NCI-H187 treated with DMSO at 0.1 percent for 48 hours (cell line): ENCODE measurements at places on chromosomes 1 and 21.

DNA sequence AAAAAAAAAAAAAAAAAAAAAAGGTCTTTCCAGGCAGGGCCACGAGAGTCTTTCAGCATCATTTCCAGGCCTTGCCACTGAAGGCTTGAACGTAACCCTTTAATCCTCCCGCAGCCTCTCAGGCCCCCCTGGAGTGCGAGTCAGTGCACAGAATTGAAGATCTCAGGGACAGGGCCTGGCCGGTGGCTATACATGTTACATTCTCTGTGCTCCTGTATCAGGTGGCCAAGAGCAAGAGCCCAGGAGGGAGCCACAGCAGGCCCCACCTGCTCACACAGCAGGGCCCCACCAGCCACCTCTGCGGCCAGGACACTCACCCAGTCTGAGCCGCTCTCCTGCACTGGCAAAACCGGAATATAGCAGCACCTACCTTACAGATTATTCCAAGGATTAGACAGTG lies 34.1 kb upstream of the SLC25A33 start:
- no peak for DNase-seq

GRCh38 chr1:174912264-174912663 lies 87.5 kb upstream of the CACYBP start:
- DNase-seq: no peak

GRCh38 chr1:196723325-196724185 lies 51.1 kb upstream of the CFHR3 start:
- peak; percentile 58 for DNase-seq

DNA sequence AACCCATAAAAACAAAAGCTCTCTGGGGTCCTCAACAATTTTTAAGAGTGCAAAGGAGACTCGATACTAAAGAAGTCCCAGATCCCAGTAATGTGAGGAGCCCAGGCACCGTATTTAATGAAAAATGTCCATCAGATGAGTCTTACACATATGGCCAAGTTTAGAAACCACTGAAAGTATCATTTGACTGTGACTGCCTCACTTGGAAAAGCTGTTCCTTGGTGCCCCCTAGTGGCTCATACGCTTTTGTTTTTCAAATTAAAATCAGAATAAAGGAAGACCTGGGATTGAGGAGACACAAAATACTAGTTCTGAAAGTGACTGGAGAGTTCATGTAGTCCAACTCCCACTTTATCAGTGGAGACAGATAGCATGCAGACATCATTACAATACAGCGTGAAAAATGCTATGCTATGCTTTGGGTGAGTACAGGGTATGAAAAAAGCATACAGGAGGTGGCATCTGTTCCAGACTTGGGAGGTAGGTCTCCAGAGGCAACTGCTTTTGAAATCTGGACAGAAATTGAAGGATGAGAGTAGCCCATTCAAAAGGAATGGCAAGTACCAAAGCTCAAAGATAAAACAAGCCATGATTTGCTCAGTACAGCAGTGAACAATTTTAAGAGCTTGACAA lies 33.8 kb downstream of the GDAP2 start:
- peak; percentile 40 for DNase-seq

GRCh38 chr21:32990666-32991065 lies 35.1 kb upstream of the OLIG2 start:
- no peak for DNase-seq

DNA sequence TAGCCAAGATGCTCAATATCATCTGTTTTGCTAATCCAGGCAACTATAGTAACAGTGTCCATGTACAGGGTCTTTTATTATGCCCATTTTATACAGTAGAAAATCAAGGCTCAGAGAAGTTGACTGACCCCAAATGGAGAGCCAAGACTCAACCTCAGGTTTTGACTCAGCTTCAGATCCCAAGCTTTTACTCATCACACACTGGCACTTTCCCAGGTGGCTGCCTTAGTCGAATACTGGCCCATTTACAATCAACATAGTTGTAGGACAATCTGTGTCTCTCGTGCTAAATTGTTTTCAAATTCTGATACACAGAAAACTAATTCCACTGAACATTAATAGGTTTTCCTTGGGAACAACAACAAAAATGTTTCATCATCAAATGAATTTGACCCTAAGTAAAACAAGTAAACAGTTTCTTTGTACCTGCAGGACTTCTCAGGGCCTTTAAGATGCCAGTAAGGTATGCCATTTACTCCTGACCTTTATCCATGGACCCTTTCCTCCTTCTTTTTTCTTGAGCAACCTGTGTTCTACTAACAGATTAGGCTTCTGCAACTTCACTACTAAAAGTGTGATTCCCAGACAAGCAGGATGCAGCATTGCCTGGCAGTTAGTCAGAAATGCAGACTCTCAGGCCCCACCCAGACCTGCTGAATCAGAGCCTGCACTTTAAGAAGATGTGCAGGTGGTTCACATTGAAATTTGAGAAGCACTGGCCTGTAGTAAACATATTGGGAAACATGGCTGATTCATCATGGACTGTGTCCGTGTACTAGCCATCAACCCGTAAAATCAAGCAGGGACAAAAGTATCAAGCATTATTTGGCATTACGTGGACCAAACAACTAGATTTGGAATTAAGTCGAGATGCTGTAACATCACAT lies 128.8 kb downstream of the RRAGC start:
- DNase-seq: no peak

DNA sequence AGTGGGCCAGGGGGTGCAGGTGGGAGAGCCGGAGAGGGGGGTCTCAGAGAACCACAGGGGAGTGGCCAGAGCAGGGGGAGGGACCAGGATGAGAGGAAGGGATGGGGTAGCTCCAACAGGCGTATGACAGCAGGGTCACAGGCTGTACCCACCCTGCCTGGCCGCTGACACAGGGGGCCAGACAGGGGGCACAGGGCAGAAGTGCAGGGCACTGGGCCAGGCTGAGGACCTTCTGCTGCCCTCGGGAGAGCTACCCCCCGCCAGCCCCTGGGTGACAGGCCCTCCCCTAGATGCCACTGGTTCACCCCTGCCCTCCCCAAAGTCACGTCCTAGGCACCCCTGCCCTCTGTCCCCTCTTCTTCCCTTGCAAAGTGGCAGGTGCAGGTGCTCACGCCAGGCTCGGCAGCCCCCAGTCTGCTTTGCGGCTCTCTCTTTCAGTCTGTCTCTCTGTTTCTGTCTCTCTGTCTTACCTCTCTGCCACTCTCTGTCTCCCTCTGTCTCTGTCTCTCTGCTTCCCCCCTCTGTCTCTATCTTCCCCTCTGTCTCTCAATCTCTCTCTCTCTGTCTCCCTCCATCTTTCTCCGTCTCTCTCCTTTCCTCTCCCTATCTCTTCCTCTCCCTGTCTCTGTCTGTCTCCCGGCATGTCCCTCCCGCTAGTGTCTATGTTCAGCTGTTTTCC lies 48.5 kb downstream of the WNT9A start:
- no peak for DNase-seq

DNA sequence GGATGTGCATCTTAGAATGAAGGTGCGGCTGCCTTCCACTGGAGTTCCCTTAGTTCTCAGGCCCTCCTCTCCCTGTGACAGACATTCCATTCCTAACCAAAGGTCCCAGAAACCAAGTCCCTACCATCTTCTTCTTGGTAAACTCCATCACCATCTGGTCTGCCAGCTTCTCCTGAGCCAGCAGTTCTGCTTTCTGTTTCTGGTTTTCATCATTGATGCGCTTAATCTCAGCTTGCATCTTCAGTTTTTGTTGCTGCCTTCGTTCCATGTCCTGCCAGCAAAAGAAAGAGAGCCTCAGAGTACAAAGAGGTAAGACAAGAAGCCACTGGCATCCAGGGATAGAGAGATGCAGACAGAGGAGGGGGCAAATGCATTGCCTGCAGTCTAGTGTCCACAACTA lies 18.0 kb upstream of the VSIG8 start:
- DNase-seq: no peak

- DNase-seq: no peak
These were observed 440 bp downstream of the PIGP start for GRCh38 chr21:37072274-37072987.

GRCh38 chr1:100535264-100535663 lies 2.7 kb upstream of the GPR88 start:
- no peak for DNase-seq
